ENCODE measurements at places on chromosomes 2 and 18.

- H3K36me3 ChIP-seq: no peaks in the 10 kb centered on the region
- no peak overlapping the region for H3K27ac ChIP-seq
- no peaks in the 10 kb centered on the region for H3K27me3 ChIP-seq
- H3K4me3 ChIP-seq: no peak overlapping the region
- H3K4me1 ChIP-seq: no peaks in the 10 kb centered on the region
Measured at GRCh38 chr2:233233618-233234230, 17.7 kb upstream of the ATG16L1 start.

DNA sequence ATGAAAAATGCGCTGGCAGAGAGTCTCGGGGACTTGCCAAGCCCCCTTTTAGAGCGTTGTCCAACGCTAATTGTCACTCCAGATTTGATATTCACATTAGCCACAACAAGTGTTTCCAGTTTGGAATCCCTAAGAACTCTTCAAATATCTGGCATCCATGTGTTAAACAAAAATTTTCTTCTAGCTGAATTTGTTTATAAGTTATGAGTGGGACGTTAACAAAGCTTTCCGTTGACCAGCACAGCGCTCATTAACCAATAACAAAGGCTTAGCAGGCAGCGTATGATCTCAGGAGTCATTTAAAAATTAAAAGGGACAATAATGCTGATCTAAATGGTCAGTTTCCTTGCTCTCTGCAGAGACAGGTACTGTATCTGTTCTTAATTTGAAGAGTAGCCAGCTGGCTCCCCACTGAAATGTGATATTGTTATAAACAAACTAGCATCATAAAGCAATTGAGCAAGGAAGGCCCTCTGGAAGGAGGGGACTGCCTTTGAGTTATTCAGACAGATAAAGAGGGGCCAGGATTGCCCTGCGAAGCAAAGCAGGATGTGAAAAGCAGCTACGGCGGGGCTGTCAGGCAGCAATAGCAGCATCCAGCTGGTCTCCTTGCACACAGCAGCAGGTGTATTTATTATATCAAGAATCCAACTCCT, 337.2 kb upstream of the SALL3 start:
- no peaks in the 10 kb centered on the region for H3K36me3 ChIP-seq
- no peaks in the 10 kb centered on the region for H3K4me1 ChIP-seq
- no peak overlapping the region for H3K27ac ChIP-seq
- DNase-seq: no peak
- no peak overlapping the region for H3K4me3 ChIP-seq

GRCh38 chr18:4198956-4199355, 256.2 kb downstream of the DLGAP1 start:
- H3K4me3 ChIP-seq: no peak overlapping the region
- H3K27ac ChIP-seq: no peak overlapping the region
- no peaks in the 10 kb centered on the region for H3K4me1 ChIP-seq
- no peaks in the 10 kb centered on the region for H3K27me3 ChIP-seq

DNA sequence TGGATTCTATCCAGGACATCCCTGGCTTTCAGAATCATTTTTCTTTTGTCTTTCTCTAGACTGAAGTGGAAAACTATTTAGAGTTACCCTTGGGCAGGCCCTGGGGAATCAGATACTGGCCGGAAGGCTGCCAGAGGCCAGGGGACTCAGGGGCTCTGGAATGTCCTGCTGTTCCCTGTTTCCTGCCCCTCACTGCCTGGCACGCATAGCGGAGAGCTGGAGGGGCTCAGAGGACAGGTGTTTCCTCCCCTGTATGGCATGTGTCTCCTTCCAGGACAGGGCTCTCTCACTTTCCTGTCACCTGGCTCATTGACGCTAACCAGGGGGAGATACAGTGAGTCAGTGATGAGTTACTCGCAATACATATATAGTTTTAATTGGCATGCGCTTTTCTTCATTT, 38.8 kb downstream of the DYSF start:
- H3K4me3 ChIP-seq: no peak overlapping the region
- H3K4me1 ChIP-seq: no peaks in the 10 kb centered on the region
- no peaks in the 10 kb centered on the region for H3K36me3 ChIP-seq

GRCh38 chr2:82198809-82199492, 1894.4 kb upstream of the LRRTM1 start:
- H3K4me1 ChIP-seq: no peaks in the 10 kb centered on the region
- no peak for DNase-seq
- no peaks in the 10 kb centered on the region for H3K27me3 ChIP-seq
- H3K27ac ChIP-seq: no peak overlapping the region

All from tibial artery (tissue), 4 donors.